Activated gamma-delta T cell treated with anti-CD3 and anti-CD28 coated beads, Interleukin-2, amount 50 U/mL, for 16 hours (primary cell): ENCODE measurements at places on chromosomes 13 and 19.

GRCh38 chr13:76697288-76697687, 188.9 kb downstream of the KCTD12 start:
- DNase-seq, result no peak

DNA sequence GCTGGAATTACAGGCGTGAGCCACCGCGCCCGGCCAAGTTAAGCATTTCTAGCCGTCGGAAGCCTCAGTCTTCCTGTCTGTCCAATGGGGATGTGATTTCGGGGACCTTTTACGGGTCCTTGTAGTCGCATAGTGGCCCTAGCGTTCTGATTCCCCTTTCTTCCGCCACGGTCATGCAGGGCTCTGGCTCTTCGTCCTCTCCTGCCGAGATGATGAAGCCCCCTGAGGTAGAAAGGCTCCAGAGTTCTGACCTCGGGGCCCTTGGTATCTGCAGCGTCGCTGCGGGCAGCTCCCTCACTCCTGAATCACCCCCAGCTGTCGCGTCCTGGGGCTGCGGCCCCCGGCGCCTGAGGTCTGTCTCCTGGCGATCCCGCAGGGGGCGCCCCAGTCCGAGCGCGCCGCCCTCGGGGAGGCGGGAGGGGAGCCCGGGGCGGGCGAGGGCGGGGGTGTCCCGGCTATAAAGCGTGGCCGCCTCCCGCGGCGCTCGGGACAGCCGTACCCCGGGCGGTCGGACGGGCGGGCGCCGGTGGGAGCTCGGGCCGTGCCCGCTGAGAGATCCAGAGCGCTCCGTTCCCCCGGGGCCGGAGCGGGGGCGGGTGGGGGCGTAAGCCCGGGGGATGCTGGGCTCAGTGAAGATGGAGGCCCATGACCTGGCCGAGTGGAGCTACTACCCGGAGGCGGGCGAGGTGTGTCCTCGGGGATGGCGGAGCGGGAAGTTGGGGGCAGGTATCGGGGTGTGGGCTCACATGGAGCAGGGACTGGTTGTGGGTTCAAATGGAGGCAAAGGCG, at the start of gene FOXA3:
Gene FOXA3, plus strand, starts transcription at position 487 of the 789 bp plus-strand sequence. Its CDS starts 131 bp downstream, at position 618.
- DNase-seq, result peak; percentile 30

DNA sequence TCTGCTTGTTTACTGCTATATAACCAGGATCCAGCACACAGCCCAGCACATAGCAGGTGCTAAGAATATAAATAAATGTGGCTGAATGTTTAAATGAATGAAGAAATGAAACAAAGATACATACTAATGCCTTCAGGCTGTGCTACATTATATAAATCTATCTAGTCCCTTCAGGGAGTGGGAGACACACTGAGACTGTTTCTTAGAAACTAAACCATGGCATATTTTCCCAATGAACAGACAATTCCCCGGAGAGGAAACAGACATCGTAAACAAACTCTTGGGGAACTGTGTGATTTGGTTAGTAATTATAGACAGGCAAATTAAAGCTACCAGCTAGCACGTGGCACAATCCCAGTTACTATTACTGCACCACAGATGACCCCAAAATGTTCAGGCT, 9.7 kb upstream of the FEM1A start:
- no peak for DNase-seq

DNA sequence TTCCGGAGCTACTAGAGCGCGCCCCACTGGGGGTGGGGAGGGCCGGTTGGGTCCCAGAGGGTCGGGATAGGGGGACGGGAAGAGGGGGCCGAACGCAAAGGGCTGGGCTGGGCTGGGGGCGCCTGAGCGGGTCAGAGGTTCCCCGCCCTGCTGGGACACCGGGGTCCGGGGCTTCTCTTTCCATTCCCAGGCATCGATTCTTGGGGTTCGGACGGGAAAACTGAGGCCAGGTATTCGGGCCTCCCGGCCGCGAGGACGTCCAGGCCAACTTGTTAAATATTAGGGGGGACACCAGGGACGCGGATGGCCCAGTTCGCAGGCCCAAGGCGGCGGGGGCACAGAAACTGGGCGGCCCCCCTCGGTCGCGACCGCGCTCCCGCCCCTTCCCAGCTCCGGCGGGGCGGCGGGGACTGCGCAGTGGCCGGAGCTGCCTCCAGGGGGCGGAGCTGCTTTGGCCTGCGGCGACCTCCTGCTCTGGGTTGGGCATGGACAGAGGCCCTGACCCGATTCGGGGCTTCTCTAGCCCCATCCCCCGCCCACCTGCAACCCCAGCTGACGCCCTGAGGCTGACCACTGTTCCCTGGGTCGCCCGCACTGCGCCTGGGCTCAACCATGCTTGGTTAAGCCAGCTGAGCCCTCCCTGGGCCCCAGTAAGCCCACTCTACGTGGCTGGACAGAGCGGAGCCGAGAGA, 1.2 kb upstream of the KLF16 start:
- no peak for DNase-seq

DNA sequence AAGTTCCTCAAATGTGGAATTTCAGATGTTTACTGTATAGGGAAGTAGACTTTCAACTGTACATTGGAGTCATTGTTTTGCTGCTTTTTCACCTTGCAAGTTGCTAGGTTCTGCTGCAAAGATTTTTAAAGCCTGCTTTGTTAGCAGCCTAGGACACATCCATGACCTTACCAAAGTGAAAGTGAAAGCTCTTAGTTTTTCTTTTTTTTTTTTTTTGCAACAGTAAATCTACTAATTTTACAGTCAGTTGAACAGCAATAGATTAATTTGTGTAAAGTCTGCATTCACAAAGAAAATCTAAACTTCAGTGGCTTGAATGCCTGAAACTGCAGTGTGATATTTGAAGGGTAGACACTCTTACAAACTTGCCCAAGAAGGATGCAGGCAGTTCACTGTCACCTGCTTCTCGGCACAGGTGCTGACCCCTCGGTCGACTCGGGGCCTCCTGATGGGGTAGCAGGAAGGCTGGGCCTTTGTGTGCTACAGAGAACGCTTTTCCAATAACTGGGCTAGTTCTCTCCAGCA, 5.0 kb upstream of the MTIF3 start:
- no peak for DNase-seq

DNA sequence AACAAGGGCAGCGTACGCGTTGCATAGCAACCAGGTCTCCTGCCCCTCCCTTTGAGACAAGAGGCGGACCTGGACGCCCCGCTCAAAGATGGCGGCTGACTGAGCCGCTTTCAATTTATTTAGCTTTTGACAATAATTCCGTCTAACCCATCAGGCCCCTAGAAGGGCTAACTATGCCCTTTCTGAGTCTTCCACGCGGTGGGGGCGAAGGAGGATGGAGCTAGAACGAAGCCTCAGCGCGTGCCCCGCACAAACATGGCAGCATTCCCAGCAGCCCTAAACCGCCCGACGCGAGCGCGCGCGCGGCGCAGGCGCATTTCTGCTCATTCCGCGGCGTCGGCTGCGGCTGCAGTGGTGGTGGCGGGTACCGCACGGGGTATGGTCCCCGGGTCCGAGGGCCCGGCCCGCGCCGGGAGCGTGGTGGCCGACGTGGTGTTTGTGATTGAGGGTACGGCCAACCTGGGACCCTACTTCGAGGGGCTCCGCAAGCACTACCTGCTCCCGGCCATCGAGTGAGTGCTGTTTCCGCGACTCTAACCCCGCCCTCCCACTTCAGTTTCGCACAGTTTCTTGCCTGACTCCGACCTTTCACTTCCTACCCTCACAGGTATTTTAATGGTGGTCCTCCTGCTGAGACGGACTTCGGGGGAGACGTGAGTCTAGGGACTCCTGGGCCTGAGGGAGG, at the start of gene MED25:
Gene MED25, plus strand, starts transcription at position 326 of the 685 bp plus-strand sequence. Its CDS starts 53 bp downstream, at position 379.
- peak; percentile 72 for DNase-seq

GRCh38 chr13:97588993-97589392, 155.0 kb downstream of the RAP2A start:
- no peak for DNase-seq

- DNase-seq, result no peak
These were observed 326.6 kb downstream of the DIAPH3 start for GRCh38 chr13:59837101-59837500.

DNA sequence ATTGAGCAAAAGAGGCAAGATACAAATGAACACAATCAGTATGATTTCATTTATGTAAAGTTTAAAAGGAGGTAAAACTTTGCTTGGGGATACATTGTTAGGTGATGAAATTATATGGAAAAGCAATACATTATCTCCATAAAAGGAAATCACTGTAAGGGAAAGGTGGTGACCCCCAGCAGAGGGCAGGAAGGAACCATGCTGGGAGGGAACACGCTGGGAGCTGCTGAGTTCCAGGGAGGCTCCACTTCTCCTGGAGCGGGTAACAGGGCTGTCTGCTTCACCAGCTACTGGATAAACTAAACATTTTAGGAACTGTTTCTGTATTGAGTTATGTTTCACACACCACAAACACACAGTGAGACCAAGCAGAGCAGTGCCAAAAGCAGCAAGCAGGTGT, 91.2 kb downstream of the KATNAL1 start:
- no peak for DNase-seq

DNA sequence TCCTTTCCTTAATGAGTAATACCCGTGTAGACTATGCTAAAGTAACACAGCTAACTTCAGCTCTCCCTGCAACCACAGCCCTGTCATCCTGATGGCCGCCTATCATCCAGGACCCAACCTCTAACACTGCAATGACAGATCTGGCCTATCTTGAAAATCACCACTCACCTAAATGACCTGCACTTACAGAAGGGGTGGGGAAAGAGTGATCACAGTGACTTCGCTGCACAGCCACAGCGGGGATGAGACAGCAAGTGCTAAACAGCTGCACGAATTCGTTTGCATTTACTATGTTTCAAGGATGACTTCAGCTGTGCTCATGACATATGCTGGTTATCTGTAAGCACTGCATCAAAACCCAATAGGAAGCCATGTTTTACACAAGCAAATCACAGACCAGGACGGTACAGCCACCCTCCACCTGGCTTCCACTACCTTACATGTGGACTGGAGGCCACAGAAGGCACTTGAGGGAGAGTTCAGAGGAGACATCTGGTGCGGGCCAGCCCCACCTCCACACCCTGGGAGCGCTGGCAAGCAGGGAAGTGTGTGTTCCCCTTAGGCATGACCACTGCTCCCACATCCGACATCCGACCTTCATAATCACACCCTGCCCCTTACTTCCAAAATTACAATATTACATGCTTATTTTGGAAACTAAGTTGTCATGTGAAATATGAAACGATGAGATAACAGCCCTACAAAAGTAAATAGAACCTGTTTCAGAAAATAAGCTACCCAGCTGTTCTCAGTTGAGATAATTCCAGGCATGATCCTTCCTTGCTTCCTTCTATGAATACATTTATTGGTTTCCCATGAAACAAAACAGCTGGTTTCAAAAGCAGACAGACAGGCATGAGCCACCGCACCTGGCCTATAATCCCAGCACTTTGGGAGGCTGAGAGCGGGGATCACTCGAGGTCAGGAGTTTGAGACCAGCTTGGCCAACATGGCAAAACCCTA, 95.7 kb downstream of the STK24 start:
- DNase-seq, result no peak

DNA sequence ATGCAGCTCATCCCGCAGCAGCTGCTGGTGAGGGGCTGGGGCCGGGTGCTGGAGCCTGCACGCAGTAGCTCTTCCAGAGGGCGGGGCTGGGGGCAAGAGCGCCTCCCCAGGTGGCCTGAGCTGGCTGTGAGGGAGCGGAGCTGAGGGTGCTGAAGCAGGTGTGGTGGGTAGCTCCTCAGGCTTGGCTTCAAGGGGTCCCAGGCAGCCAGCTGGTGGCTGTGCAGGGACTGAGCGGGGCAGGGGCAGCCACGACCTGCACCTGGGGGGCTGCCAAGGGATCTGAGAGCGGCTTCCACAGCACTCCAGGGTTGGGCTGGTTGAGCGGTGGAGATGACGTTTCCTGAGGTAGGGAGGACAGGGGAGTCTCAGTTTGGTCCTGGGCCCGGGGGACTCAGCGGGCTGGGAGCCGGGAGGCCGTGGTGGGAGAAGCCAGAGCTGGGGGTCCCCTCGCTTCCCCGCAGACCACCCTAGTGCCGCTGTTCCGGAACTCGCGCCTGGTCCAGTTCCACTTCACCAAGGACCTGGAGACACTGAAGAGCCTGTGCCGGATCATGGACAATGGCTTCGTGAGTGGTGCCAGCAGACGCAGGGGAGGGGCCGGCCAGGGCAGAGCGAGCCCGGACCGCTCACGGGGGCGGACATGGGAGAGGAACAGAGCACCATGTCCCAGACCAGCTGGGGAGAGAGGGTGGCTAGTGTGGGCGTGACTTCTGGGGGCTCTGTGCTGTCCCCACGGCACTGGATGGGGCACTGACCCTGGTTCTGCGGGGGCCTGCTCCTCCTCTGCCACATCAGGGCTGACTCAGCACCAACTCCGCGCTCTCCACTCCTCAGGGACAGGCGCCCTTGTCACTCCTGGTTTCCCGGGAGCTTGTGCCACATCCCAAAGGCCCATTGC, 7.4 kb downstream of the PTOV1 start:
- DNase-seq, result no peak

DNA sequence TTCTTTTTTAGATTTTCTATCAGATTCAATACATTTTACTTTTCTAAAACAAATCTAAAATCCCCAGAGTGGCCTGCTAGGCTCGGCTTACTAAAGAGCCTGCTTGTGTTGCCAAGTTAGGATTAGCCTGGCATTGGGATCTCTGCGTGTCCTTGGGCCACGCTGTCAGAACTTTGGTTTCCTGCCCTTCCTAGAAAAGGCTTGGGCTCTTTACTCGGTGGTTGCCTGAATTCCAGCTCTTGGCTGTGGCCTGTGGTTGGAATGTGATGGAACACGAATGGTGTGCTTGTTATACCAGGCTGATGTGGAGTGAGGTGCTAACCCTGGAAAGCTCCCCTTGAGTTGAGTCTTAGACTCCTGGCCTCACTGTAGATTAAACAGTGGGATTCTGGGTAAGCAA, 8.5 kb downstream of the SPATA13 start:
- DNase-seq, result no peak

- no peak for DNase-seq
These were observed 8.8 kb upstream of the SULT2B1 start for GRCh38 chr19:48543121-48543710.

- peak; percentile 91 for DNase-seq
These were observed at the start of gene UQCR11 for GRCh38 chr19:1605236-1606137. Gene UQCR11 (minus strand): TSS chr19:1605462. CDS start chr19:1605409, 53 bp downstream.

DNA sequence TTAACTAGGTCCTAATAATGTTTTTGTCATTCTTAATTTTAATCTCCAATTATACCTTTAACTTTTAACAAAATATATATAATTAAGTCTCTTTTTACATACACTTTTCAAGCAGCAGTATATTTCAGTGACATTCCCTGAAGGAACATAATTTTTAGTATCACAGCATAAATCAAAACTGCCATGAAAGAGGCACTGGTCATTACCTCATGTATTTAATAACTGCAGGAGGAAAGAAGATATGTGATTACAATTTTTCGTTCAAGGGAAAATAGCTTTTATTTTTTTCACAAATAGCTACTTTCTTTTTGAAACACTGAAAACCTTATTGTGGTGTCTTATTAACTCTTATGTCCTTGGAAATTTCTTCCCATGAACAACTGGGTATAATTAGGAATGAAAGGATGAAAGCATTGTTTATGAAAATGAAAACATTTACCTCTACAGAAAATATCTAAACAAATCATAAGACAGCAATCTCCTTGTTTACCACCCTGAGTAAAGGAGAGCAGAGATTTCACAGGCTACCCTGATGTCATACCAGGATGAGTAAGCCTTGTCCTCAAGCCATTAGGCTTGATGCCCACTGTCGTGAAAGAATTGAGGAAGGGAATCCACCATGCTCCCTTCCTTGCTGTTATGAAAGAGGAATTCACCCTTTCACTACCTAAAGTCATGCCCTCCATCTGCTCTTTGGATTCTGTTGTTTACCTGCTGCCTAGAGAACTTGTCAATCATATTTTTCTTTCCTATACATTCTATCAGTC, 877.2 kb upstream of the PCDH20 start:
- no peak for DNase-seq
